ENCODE measurements at places on chromosomes 5 and 9.

- DNase-seq, result no peak
Observed at GRCh38 chr5:156240414-156240813, 86.5 kb upstream of the SGCD start.

GRCh38 chr5:50888751-50889150 is 222.3 kb downstream of the PARP8 start:
- DNase-seq, result no peak

- no peak for DNase-seq
Observed at GRCh38 chr5:174195517-174195916, 150.0 kb downstream of the NSG2 start.

DNA sequence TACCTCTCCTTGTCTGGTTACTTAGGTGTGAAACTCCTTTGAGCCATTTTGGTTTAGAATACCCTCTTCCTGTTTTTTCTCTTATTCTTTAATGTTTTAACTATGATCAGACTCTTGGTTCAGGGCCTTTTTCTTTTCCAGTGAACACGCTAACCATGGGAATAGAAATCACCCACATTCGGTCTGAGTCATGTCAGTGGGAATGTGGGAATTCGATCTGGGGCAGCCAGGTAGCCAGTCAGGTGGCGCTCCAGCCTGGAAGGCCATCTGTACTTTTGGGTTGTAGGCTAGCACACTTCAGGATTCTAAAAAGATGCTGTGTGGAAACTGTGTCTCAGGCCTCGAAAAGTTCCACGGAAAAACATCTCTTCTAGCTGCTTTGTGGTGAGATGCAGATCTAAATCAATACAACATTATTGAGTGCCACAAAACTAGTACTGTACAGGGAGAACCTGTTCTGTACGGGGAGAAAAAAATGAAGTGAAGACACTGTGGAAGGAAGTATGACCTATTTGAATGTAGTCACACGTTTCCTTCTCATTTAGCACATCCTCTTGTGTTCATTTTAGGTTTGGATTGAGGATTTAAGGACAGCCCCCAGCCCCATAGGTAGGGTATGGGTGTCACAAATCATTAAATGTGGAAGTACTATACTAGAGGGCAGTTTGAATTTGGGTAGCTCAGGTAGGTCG is 36.4 kb downstream of the SNX30 start:
- DNase-seq, result no peak

DNA sequence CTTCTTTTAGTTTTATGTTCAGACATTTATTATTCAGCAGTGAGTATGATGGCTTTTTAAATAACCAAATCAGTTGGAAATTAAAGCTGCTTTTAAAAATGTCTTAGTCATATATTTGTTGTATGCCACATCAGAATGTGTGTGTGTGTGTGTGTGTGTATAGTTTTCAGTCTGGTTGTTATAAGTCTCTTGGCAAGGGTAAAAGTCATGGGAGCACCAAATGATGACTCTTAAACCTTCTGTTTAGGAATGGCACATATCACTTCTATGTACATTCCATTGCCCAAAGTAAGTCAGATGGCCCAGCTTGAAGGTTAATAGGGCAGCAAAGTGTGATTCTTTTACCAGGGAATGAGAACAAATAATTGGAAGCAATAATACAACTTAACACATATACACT is 135.9 kb downstream of the RNF180 start:
- DNase-seq, result no peak

GRCh38 chr5:178667688-178668087 is 40.8 kb upstream of the CLK4 start:
- no peak for DNase-seq

DNA sequence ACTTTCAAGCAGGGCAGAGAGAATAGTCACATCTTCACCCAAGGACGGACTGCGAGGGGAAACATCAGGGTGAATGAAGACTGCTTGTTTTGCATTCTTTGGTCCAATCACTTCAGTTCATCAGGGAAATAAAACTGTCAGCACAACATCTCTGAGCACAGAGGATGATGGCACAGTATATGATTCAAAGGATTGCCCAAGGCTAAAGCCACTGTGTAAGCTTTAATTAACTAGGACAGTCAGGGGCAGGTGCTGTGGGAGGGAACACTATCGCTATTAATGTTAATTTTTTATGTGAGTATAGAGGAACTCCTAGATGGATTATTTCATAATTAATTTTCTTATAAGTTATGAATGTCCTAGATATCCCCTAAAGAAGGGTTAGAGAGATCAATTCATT is 112.1 kb downstream of the BASP1 start:
- DNase-seq, result no peak

DNA sequence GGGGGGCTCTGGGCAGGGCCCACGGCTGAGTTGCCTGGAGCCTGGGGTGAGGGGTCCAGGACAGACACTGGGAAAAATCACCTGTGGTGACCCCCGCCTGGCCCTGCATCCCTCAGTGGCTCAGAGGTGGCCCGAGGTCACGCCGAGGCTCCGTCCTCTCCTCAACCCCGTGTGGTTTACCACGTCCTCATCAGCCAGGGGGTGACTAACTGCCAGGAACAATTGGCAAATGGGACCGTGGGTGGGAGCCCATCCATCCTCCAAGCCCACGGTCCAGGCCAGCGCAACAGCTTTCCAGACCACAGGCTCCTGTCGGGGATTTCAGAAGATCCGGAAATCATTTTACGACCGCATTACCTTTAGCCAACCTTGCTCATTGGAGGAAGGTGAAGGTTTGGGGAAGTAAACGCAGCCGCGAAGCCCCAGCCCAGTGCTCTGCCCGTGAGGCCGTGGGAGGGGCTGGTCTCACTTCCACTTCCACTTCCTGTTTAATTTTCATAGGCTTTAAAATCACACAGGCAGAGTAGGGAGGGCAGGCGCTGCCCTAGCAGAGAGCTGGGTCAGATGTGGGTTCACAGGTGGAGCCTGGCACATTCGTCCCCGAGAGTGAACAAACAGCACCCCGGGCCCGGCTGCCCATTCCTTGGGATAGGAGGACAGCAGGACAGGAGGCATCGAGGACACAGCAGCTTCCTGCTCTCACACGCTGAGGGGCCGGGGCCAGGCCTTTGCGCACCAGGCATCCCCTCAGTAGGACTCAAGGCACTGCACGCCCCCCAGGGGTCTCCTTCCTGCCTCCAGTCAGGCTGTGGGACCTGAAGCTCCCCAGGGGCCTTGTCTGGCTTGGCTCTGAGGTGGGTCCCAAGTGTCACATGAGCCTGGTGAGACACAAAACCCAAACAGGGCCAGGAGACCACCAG is 19.8 kb upstream of the SLC9A3 start:
- peak; percentile 35 for DNase-seq

GRCh38 chr5:83474161-83474796 is 2.7 kb downstream of the VCAN start:
- DNase-seq, result no peak

GRCh38 chr5:171386861-171387344 is 746 bp upstream of the NPM1 start:
- DNase-seq, result no peak

GRCh38 chr5:80577707-80578106 is 7.6 kb upstream of the ANKRD34B start:
- no peak for DNase-seq

GRCh38 chr5:137833463-137833862 is 34.2 kb upstream of the MYOT start:
- no peak for DNase-seq

GRCh38 chr5:54956922-54957321 is 28.5 kb downstream of the ESM1 start:
- no peak for DNase-seq

Measured in activated CD4-positive, alpha-beta T cell treated with anti-CD3 and anti-CD28 coated beads for 24 hours (primary cell).